ENCODE measurements at places on chromosomes 5 and 9.

- peak; percentile 16 for DNase-seq
Measured at GRCh38 chr5:178069909-178070308, 43.4 kb upstream of the N4BP3 start.

DNA sequence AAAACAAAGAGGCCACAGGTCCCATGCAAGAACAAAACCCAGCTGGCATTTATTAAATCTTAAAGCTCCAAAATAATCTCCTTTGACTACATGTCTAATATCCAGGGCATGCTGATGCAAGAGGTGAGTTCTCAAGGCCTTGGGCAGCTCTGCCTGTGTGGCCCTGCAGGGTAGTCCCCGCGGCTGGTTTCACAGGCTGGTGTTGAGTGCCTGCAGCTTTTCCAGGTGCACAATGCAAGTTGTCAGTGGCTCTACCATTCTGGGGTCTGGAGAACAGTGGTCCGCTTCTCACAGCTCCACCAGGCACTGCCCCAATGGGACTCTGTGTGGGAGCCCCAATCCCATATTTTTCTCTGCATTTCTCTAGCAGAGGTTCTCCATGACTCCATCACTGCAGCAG, 54.4 kb upstream of the HCN1 start:
- no peak for DNase-seq

DNA sequence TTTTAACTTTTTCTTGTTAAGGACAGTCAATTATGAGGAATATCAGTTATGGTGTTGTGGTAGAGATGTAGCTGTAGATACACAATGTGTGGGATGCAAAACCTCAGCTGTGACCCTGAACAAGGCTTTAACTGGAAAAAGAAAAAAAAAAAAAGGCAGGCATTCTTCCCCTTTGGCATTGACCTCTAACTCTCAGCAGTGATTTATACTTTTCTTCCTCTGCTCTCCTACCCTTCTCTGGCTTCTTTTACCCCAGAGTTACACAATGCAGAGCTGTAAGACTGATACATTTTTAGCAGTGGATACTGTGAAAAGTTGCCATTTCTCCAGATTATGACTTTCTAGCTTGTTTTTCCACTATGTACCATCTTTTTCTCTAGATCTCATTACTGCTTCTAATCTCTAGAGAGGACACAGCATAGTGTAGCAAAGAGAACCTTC, 2.0 kb downstream of the CTNNAL1 start:
- DNase-seq: no peak

GRCh38 chr5:82517544-82518075, 239.5 kb upstream of the RPS23 start:
- no peak for DNase-seq

GRCh38 chr9:76373173-76373783, 20.9 kb downstream of the RFK start:
- no peak for DNase-seq

- no peak for DNase-seq
Measured at GRCh38 chr5:93395971-93396379, 185.0 kb downstream of the NR2F1-AS1 start.

DNA sequence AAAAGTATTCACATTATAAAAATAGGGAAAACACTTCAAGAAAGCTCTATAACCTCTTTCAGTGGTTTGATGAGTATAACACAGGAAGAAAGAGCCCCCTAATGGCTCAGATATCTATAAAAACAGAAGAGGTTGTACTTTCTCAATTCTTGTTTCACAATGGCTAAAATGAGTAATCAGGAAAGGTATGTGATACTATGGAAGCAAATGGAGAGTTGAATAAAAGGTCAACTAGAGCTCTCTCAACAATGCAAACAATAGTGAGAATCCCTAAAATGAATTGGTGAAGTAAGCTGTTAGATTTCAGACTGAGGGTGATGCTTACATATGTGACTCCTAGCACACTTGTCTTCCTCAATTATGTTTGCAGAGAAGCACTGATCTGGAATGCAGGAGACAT, 584.6 kb upstream of the CDH18 start:
- DNase-seq: no peak

- DNase-seq: peak; percentile 97
Measured at GRCh38 chr9:98255578-98256296, at the start of gene TBC1D2. TBC1D2 (minus strand) TSS chr9:98255649; CDS start chr9:98255541, 108 bp downstream.

- no peak for DNase-seq
Measured at GRCh38 chr9:125744616-125745015, 2.6 kb upstream of the PBX3 start.

DNA sequence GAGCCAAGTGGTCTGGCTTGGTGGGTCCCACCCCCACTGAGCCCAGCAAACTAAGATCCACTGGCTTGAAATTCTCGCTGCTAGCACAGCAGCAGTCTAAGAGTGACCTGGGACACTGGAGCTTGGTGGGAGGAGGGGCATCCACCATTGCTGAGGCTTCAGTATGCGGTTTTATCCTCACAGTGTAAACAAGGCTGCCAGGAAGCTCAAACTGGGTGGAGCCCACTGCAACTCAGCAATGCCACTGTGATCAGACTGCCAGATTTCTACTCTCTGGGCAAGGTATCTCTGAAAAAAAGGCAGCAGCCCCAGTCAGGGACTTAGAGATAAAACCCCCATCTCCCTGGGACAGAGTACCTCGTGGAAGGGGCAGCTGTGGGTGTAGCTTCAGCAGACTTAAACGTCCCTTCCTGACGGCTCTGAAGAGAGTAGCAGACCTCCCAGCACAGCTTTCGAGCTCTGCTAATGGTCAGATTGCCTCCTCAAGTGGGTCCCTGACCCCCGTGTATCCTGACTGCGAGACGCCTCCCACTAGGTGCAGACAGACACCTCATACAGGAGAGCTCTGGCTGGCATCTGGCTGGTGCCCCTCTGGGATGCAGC, 18.2 kb upstream of the STK32A start:
- no peak for DNase-seq

GRCh38 chr5:58275516-58275915, 184.4 kb downstream of the PLK2 start:
- DNase-seq: no peak

GRCh38 chr9:87334366-87334765, 163.3 kb upstream of the DAPK1 start:
- no peak for DNase-seq

DNA sequence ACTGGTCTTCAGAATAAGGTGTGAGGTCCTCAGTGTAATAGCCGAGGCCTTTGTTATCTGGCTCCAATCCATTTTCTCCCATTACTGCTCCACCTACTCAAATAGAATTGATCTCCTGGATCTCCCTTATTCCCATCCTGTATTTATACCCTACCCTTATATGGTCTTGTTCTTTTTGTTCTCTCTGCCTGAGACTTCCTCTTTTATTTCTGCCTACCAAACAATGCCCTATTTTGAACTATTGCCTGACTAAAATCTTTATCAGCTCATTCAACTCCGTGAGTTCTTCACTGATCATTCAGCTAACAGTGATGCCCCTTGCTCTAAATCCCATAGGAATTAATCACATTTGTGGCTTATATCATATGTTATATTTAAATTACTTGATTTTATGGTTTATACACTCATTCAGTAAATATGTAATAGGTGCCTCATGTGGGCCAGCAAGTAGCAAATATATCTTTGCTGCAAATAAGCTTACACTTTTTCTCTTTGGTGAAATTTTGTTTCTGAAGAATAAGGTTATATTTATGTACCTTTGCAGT, 417.5 kb upstream of the MEF2C start:
- DNase-seq: no peak

DNA sequence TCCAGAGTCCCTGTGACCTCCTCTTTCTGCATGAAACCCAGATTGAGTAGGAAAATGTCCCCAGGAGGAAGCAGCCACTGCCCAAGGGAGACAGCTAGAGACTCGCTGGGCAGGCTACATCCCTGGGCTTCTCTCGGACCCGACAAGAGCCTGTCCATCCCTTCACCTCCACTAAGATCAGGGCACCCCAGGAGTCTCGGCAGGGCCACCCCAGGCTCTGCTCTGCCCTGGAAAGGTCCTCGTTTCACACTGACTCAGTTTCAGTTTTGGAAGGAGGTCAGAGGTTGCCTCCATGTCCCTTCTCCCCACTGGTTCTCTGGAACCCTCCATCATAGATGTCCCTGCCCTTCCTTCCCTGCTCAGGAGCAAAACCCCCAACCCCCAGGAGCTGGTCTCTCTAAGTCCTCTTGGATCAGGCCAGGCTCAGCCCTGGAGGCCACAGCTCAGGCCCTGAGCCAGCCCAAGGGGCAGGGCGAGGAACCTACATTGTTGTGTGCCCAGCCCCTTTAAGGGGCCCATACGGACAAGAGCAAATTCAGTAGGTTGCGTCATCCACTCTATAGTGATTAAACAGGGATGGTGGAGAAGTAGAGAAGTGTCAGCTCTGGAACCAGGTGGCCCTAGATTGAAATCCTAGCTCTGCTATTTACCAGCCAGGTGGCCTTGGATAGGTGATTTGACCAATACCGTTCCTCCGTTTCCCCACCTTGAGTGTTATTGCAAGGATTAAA, 37.4 kb downstream of the C9orf50 start:
- DNase-seq: no peak

- DNase-seq: no peak
Measured at GRCh38 chr9:75438716-75439115, 350.4 kb downstream of the OSTF1 start.

DNA sequence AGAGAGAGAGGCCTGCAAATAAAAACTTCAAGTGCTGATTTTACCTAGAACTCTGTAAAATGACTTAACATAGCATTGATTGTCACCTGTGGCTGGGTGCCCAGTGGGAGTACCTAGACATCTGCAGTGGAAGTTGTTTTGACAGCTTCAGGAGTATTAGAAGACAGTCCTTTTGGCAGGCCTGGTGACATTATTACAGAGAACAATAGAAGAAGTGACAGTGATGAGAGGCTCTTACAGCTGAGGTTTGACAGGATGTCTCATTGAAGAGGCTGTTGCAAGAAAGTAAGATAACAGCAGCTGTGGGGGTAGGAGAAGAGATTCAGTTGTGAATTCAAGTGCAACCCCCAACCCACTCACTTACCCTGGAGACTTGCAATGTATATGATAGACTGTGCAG, 27.9 kb upstream of the MUSK start:
- no peak for DNase-seq

- no peak for DNase-seq
Measured at GRCh38 chr5:3598769-3599211, 3.2 kb downstream of the IRX1 start.

GRCh38 chr5:124812771-124813358, 66.4 kb upstream of the ZNF608 start:
- DNase-seq: no peak

DNA sequence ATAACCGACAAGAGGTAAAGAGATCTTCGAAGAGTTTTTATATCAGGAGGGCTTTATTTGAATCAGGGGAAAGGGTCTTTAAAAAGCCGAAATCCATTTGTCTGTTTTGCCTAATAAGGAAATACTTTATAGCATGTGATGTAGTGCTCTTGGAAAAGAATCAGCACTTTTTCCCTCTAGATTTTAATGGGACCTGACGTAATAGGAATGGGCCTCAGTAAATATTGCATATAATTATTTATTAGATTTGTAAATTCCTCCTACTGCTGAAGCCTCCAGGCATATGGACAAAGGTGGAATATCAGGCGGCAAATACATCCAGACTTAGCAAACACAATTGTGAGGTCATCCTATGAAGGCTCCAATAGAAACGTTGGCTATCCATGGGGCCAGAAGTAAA, 50.9 kb downstream of the ACTBL2 start:
- DNase-seq: no peak

DNA sequence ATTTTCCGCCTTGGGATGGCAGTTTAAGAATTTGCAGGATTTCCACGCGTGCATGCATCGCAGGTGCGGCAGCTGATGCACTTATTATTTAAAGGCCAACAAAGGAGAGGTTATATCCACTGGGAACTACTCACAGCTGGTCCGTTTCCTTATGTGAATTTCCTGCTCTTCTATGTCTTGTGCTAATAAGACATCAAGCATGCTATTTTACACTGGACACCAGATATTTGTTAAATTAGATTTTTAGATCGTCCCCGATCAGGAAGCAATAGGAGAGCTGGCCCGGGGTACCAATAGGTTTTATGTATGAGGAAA, 476 bp upstream of the DTWD2 start:
- DNase-seq: no peak

DNA sequence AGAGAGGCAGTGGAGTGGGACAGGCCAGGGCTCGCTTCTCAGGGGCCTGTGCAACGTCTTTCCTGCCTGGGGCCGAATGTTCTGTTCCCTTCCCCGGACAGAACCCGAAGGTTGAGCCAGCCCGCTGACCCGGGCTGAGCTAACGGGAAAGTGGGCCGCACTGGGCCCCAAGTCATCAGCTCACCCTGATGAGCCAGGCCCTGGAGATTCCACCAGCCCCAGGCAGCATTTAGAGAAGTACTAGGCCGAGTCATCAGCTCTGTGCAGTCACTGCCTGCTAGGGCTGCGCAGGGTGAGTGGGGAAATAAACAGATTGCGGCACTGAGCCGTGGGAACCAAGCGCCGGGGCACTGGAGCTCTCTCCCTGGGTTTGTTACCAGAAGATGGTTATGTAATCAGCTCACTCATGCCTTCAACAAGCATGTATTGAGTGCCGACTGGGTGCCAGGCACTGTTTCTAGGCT, 29.1 kb upstream of the DUSP1 start:
- DNase-seq: peak; percentile 100

GRCh38 chr9:27589462-27589861, 16.2 kb upstream of the C9orf72 start:
- no peak for DNase-seq

DNA sequence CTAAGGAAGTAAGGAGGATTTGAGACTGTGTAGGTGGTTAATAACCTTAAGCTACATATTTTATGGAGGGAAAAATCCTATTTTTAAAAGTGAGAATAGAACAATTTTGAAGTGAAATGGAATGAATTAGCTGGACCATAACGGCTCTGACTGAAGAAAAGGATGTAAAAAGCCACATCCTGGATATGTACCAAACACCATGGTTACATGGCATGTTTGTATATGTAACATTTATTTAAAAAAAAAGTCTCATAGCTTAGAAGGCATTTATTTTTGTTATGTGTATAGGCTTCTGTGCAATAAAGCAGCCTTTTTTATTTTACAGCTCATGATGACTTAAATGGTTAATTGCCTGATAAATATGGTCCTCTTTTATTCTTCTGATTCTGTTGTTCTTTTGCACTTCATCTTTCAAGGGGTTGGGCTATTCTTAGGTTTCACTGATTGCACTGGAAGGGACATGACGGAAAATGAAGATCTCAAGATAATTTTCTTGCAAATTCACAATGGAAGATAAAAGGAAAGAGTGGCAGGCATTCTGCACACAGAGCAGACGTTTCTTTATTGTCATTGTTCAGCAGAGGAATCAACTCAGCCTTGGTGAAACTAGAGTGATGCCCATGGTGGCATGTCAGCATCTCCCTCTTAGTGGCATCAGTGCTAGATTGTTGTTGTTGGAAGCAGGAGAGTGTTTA, 63.1 kb downstream of the DOCK8 start:
- no peak for DNase-seq

- no peak for DNase-seq
Measured at GRCh38 chr5:95727764-95728191, 3.4 kb upstream of the RHOBTB3 start.

Data from inflammatory macrophage treated with lipopolysaccharide for 1 hour (primary cell).